Small intestine (tissue), 16 donors: ENCODE measurements at places on chromosomes 7 and 10. TPM values are rescaled to one million over a fixed set of nuclear protein-coding genes. Genes with fewer than 3 reads are reported as not detected.

DNA sequence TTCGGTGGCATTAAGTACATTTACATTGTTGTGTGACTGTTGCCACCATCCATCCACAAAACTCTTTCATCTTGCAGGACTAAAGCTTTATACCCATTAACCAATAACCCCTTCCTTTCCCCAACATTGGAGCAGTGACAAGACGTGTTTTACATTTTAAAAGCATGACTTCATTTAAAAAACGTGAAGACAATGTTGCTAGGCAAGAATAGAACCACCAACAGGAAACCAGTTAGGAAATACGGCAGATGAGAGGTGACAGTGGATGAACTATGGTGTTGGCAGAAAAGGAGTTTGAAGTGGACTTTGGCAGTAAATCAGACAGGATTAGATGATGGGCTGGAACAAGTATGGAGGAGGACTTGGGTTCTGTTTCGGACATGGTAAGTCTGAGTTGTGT is 17.0 kb downstream of the TMEM236 start:
- H3K4me1 ChIP-seq = no peaks in the 10 kb centered on the region
- no peak for DNase-seq

GRCh38 chr10:102038410-102038809 is 17.6 kb downstream of the ARMH3 start:
- no peaks in the 10 kb centered on the region for H3K27me3 ChIP-seq
- H3K4me3 ChIP-seq = no peak overlapping the region
- peaks cover 28% of the 10 kb centered on the region for H3K36me3 ChIP-seq
- no peak overlapping the region for H3K27ac ChIP-seq
- H3K4me1 ChIP-seq = no peaks in the 10 kb centered on the region
- no peak for DNase-seq

DNA sequence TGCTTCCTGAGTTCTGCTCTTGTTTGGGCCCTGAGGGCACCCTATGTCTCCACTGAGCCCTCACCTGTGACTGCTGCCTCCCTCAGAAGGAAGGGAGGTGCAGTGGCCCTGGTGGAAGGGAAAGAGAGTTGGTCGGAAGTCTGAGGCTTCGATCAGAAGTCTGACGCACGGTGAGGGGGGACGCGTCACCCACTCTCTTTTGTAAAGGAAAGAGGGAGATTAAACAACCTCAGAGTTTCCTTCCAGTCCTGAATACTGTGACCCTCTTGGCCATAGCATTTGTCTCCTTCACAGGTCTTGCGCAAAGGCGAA is 31.4 kb upstream of the TRIM8 start:
- no peak for DNase-seq
- H3K27ac ChIP-seq = no peak overlapping the region
- peaks cover 21% of the 10 kb centered on the region for H3K4me1 ChIP-seq
- peaks cover 55% of the 10 kb centered on the region for H3K36me3 ChIP-seq

GRCh38 chr10:44879531-44879899 is 31.6 kb upstream of the TMEM72 start:
- H3K27me3 ChIP-seq = no peaks in the 10 kb centered on the region
- H3K4me3 ChIP-seq = no peak overlapping the region
- peaks cover 13% of the 10 kb centered on the region for H3K4me1 ChIP-seq
- H3K36me3 ChIP-seq = no peaks in the 10 kb centered on the region
- no peak for DNase-seq

GRCh38 chr7:129443612-129444011 is 9.4 kb downstream of the STRIP2 start:
- H3K27me3 ChIP-seq = no peaks in the 10 kb centered on the region
- H3K27ac ChIP-seq = no peak overlapping the region
- no peaks in the 10 kb centered on the region for H3K4me1 ChIP-seq
- no peak for DNase-seq

- H3K36me3 ChIP-seq = no peaks in the 10 kb centered on the region
- no peaks in the 10 kb centered on the region for H3K27me3 ChIP-seq
- no peak overlapping the region for H3K4me3 ChIP-seq
- H3K27ac ChIP-seq = no peak overlapping the region
- no peak for DNase-seq
Observed at GRCh38 chr10:53064614-53065013, 292.0 kb upstream of the MBL2 start.

GRCh38 chr7:38220452-38220851 is 42.4 kb downstream of the STARD3NL start:
- no peaks in the 10 kb centered on the region for H3K36me3 ChIP-seq
- H3K4me1 ChIP-seq = no peaks in the 10 kb centered on the region
- no peak overlapping the region for H3K27ac ChIP-seq

GRCh38 chr10:69960988-69961880 is 91.4 kb upstream of the MACROH2A2 start:
- no peaks in the 10 kb centered on the region for H3K4me1 ChIP-seq
- no peaks in the 10 kb centered on the region for H3K27me3 ChIP-seq
- peak overlapping the region; percentile 56 for H3K27ac ChIP-seq
- H3K36me3 ChIP-seq = peaks cover 2% of the 10 kb centered on the region
- no peak overlapping the region for H3K4me3 ChIP-seq
- no peak for DNase-seq

DNA sequence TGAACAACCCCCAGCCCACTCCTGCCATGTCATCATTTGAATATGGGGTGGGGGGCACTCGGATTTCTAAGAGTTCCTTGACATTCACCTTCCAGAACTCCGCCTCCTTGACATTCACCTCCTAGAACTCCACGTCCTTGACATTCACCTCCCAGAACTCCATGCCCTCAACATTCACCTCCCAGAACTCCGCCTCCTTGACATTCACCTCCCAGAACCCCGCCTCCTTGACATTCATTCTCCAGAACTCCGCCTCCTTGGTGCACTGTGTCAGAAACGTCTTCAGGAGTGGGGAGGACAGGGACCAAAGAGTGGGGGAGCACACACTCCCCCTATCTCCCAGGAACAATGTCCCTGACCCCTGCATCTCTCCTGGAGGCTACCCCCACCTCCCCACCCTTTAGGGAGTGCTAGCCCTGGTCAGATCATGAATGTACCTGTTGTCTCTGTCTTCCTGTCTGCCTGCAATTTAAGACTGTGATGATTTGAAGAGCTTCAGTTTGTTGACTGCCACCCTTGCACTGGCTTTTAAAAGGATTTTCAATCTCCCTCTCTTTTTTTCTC is 110.1 kb downstream of the NPTX2 start:
- H3K36me3 ChIP-seq = no peaks in the 10 kb centered on the region
- no peak overlapping the region for H3K27ac ChIP-seq
- peaks cover 3% of the 10 kb centered on the region for H3K27me3 ChIP-seq
- H3K4me1 ChIP-seq = no peaks in the 10 kb centered on the region
- no peak overlapping the region for H3K4me3 ChIP-seq

DNA sequence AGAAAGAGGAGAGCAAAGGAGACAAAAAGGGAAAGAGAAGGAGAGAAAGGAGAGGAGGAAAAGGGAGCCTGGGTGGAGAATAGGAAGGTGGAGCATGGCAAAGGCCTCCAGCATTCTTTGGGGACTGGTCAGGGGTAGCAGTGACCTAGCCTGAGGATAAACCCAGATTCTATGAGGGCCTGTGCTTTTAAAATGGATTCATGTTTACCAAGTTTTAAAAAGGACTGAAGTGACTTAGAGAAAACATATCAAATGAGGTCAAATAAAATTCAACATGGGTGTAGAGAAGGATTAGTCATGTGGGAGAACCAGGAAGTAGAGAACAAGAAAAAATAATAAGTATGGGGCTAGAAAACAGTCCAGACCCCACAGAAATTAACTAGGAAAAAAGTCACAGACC is 20.7 kb downstream of the CREB3L2 start:
- H3K27ac ChIP-seq = peak overlapping the region; percentile 80
- no peaks in the 10 kb centered on the region for H3K27me3 ChIP-seq
- H3K36me3 ChIP-seq = no peaks in the 10 kb centered on the region
- DNase-seq = no peak

- H3K4me3 ChIP-seq = no peak overlapping the region
- DNase-seq = no peak
- no peak overlapping the region for H3K27ac ChIP-seq
- no peaks in the 10 kb centered on the region for H3K36me3 ChIP-seq
- no peaks in the 10 kb centered on the region for H3K27me3 ChIP-seq
- no peaks in the 10 kb centered on the region for H3K4me1 ChIP-seq
Observed at GRCh38 chr7:148630078-148630477, 39.5 kb downstream of the C7orf33 start.

GRCh38 chr10:71697938-71698709 is 21.5 kb downstream of the C10orf105 start:
- H3K27ac ChIP-seq = no peak overlapping the region
- no peak for DNase-seq
- H3K4me3 ChIP-seq = no peak overlapping the region

DNA sequence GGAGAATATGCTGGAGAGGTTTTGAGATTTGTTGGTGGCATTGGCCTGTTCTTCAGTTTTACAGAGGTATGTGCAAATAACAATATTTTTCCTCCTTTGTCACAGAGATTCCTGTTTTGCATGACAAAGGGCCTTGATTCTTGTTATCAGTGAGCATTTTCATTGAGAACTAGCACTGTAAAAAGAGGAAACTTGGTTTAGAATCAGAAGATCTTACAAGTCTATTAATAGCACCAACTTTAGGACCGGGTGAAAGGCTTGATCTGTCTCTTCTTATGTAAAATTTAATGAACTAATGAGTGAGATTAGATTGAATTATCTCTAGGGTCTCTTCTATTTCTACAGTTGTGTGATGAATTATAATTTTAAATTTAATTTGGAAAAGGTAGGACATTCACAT is 25.5 kb downstream of the TSPAN13 start:
- no peak overlapping the region for H3K27ac ChIP-seq
- DNase-seq = no peak
- H3K4me1 ChIP-seq = no peaks in the 10 kb centered on the region
- no peaks in the 10 kb centered on the region for H3K36me3 ChIP-seq
- no peak overlapping the region for H3K4me3 ChIP-seq
- H3K27me3 ChIP-seq = no peaks in the 10 kb centered on the region

DNA sequence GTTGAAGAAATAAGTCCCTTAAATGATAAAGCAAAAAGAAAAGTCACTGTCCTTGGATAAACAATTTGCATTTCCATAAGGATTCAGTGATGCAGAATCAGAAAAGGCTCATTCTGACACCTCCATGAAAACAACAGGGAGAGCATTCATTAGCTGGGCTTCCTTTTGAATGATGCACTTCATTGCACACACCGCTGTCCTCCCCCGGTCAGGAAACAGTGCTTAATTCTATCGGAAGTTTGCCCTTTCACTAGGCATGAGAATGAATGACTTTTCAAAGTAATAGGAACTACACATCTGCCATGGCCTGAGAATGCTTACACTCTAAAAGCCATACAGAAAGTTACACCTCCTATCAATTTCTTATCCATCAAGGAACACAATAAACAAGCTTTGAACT is 4.2 kb downstream of the PCDH15 start:
- DNase-seq = no peak
- H3K27ac ChIP-seq = no peak overlapping the region
- no peaks in the 10 kb centered on the region for H3K36me3 ChIP-seq

- H3K4me3 ChIP-seq = no peak overlapping the region
- H3K36me3 ChIP-seq = no peaks in the 10 kb centered on the region
Observed at GRCh38 chr7:84002348-84002747, 192.2 kb downstream of the SEMA3A start.

DNA sequence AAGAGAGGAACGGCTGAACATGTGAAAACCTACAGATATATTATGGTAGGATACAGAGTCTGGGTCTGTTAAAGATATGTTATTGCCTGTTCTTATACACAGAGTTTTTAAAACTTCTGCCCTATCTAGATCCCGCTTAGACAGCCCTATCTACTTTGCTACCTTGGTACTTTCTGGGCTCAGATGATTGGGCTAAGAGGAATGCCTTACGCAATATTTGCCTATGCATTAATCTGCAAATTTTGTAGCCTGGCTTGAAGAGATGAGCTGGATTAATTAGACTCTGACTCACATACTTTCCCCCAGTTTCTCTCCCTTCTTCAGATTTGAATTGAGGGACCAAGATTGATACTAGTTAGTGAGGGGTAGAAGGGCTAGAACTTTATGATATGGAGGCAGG is 33.6 kb upstream of the A1CF start:
- no peak overlapping the region for H3K4me3 ChIP-seq
- H3K36me3 ChIP-seq = no peaks in the 10 kb centered on the region
- H3K27ac ChIP-seq = no peak overlapping the region
- no peaks in the 10 kb centered on the region for H3K4me1 ChIP-seq
- no peaks in the 10 kb centered on the region for H3K27me3 ChIP-seq

DNA sequence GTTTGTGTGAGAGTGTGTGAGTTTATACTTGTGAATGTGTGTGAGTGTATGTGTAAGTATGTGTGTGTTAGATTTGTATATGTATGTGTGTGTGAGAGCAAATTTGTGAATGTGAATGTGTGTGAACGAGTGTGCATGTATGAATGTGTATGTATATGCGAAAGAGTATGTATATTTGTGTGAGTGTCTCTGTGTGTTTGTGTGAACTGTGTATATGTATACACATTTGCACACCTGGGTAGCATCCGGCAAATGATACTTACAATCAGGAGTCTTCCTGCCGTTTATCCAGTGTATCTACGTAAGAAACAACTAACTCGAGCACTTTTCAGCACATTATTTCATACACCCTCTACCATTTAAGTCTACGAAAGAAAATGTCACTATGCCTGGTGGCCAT is 487.4 kb downstream of the TNS3 start:
- no peak overlapping the region for H3K4me3 ChIP-seq
- H3K27me3 ChIP-seq = no peaks in the 10 kb centered on the region
- H3K27ac ChIP-seq = no peak overlapping the region
- no peaks in the 10 kb centered on the region for H3K4me1 ChIP-seq
- H3K36me3 ChIP-seq = no peaks in the 10 kb centered on the region

DNA sequence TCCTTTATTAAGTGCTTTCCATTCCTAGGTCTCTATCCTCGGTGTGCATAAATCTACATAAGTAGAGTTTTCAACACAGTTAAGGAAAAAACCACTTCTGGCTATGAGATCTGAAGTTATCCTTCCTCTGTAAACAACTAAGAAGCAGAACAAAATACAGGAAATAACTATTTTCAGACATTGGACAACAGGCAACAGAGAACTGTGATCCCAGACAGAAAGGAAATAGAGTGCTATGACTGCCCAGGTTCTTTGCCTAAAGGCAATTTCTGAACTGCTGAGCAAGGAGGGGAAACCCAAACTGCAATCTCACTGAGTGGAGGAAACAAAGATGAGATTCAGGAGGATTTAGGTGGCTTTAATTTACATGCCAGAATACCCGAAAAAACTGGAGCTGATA is 285.4 kb downstream of the SNX13 start:
- no peak overlapping the region for H3K4me3 ChIP-seq
- no peak for DNase-seq
- no peaks in the 10 kb centered on the region for H3K36me3 ChIP-seq
- no peaks in the 10 kb centered on the region for H3K27me3 ChIP-seq

GRCh38 chr7:4195660-4196059 is 486.4 kb upstream of the FOXK1 start:
- H3K27ac ChIP-seq = no peak overlapping the region
- no peaks in the 10 kb centered on the region for H3K4me1 ChIP-seq
- H3K36me3 ChIP-seq = no peaks in the 10 kb centered on the region
- H3K27me3 ChIP-seq = no peaks in the 10 kb centered on the region
- no peak overlapping the region for H3K4me3 ChIP-seq

Gene SLC13A1
- 0.07 TPM for polyA plus RNA-seq

Gene RARRES2
- 34.9 TPM for polyA plus RNA-seq

Gene ANXA8L1
- not detected for polyA plus RNA-seq

Gene SPDYE8
- polyA plus RNA-seq = not detected
